ENCODE measurements at places on chromosomes 11 and 22.

- peak; percentile 15 for DNase-seq
Measured at GRCh38 chr22:43886231-43886630, 5.6 kb downstream of the PNPLA5 start.

- no peak for DNase-seq
Measured at GRCh38 chr11:110471371-110471770, 41.6 kb downstream of the FDX1 start.

DNA sequence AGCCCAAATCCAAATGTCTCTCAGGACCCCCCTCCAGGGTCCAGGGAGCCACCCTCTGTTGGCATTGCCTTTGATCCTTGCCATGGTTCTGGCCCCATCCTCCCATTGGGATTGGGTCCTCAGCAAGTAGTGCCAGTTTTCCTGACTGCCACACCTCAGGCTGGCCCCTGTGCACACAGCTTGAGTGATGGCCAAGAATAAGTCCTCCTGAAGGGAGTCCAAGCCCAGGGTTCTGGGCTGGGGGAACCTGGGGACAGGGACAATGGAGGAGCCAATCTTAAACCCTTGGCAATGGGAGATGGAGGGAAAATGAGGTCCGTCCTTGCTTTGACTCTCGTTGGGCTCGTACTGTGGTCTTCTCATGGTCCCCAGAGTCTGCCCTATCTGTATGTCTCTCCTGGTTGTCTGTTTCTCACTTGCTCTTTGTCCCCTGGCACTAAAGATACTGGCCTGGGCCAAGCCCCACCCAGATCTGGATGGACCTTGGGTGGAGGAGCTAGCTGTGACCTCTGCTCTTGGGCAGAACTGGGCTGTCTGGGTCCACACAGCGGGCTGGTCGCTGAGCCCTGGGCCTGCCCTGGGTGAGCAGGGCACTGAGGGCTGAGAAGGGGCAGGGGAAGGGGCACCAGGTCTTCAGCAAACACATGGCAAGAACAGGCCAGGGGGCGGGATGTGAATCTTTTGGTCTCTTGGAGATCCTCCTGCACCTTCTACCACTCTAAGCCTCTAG lies 2.9 kb downstream of the SOX10 start:
- DNase-seq: peak; percentile 16

GRCh38 chr11:60371854-60372253 lies 6.5 kb upstream of the MS4A7 start:
- DNase-seq: no peak

- DNase-seq: no peak
Measured at GRCh38 chr22:35947794-35948425, 80.7 kb downstream of the RBFOX2 start.

GRCh38 chr22:49267996-49268395 lies 559.7 kb downstream of the BRD1 start:
- no peak for DNase-seq

GRCh38 chr11:12430954-12431595 lies 53.7 kb downstream of the PARVA start:
- no peak for DNase-seq

- DNase-seq: peak; percentile 77
Measured at GRCh38 chr11:69915501-69916250, 96.5 kb upstream of the FGF3 start.

- peak; percentile 9 for DNase-seq
Measured at GRCh38 chr22:36942556-36942955, 29.1 kb downstream of the CSF2RB start.

DNA sequence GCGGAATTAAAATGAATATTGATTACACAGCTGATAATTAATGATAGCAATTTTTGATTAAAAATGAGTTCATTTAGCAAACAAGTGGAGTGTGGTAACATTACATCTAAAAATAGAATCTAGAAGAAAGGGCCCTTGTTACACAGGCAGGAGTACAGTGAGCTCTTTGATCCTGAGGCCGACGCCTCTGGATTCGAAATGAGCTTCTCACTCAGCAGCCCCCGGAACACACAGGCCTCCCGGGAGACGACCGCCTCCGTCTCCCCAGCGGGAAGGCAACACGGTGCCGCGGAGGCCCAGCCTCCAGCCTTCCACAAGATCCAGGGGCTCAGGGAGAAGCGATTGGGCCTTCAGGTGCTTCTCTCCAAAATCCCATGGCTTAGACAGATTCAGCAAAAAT lies 379.1 kb downstream of the BRD1 start:
- no peak for DNase-seq

DNA sequence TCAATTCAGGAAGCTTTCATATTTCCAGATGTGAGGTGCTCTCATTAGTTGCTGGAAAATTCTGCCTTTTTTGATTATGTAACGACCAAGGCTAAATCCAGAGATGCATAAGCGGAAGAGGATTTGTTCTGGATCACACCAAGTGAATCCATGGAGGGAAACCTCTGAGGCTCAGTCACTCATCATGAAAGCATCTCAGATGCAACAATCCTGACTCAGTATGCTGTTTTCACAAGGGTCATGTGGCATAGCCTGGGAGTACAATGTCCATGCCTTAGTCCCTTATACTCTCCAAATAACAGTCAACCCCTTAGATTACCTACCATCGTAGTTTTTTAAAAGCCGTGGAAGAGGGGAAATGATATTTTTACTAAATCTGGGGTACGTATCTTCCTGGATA lies 445.6 kb downstream of the NTM start:
- DNase-seq: no peak

DNA sequence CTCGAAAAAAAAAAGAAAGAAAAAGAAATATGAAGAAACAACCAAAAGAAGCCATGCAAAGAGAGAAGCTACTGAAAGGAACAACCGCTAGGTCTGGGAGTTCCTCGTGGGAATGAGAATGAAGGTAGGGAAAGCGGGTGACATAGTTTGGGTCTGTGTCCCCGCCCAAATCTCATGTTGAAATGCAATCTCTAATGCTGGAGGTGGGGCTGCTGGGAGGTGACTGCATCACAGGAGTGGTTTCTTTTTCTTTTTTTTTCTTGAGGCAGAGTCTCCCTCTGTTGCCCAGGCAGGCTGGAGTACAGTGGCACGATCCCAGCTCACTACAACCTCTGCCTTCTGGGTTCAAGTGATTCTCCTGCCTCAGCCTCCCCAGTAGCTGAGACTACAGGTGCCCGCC lies 9.7 kb upstream of the TXN2 start:
- no peak for DNase-seq

GRCh38 chr11:78030429-78031325 lies 7.6 kb upstream of the KCTD14 start:
- DNase-seq: peak; percentile 86

- no peak for DNase-seq
Measured at GRCh38 chr11:95486466-95486865, 255.5 kb upstream of the SESN3 start.

GRCh38 chr11:26688701-26689100 lies 33.2 kb downstream of the SLC5A12 start:
- DNase-seq: no peak

DNA sequence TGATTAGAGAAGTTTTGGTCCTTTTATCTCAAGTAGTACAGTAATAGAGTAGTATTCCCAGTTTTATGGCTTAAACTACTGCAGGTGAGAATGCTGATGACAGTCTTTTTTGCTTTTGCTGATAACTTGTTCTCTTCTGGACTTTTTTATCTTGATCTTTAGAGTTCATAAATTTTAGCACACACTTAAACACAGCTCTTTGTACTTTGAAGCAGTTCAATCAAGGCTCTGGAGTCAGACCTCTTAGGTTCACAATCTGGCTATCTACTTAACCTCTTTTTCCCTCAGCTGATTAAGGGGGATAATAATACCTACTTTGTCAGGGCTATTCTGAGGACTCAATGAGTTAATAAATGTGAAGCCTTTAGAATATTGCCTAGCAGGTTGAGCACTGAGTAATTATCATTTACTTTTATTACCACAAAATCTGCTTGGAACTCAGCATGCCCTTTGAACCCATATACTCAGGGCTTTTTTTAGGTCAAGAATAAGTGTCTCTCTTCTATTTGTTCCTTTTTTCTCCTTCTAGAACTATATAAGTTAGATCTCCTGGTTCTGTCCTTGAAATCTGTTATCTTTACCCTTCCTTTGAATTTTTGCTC lies 51.9 kb downstream of the CSTF3 start:
- no peak for DNase-seq

DNA sequence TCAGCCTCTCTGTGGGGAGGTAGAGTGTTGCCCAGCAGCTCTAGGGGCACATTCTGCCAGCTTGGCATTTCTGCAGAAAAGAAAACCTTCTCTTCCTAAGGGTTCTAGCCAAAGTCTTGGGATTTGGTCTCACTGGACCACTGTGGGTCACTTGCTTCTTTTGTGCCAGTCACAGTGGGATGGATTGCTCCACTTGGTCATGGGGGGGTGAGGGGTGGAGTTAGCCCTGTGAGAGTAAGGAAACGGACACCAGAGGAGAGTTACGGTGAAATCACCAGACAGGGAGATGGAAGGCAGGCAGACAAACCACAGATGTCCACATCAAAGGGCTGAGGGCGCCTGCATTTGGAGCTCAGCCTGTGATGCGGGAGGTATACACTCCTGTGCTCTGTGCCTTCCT lies 10.8 kb downstream of the SGSM1 start:
- no peak for DNase-seq

- no peak for DNase-seq
Measured at GRCh38 chr11:7257724-7258123, 6.0 kb downstream of the SYT9 start.

- DNase-seq: no peak
Measured at GRCh38 chr11:58801974-58802545, 42.4 kb downstream of the GLYATL2 start.

DNA sequence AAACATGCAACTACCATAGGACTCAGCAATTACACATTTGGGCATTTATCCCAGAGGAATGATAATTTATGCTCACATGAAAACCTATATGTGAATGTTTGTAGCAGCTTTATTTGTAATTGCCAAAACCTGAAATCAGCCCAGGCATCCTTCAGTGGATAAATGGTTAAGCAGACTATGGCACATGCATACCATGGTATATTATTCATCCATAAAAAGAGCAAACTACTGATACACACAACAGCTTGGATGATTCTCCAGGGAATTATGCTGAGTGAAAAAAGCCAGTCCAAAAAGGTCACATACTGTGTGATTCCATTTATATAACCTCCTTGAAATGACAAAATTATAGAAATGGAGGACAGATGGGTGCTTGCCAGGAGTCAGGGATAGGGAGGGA lies 86.7 kb downstream of the ALX4 start:
- no peak for DNase-seq

DNA sequence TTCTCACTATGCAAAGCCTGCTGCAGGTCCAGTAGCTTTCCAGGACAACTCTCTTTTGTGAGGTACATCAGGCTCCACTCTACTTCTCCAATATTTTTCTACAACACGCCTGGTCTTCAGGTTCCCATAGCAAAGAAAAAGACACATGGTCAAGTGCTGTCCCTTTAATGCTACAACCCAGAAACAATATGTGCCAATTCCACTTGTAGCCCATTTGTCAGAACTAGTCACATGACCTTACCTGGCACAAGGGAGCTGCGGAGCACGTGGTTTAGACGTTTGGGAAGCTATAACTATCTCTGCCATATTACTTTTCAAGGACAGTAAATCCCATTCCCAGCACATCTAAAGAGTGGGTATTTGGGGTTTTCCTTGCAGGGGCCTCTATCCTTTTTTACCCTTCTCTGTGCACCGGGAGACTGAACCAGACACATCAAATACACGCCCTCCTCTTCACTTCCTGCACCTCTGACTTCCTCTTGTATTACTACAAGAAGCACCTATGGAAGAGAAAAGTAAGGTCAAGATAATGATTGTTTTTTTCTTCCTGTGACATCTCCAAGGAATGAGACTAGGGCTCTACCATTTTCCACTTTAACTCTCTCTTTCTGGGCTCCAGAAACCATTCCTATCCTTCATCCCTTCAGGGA lies 237.6 kb downstream of the ETS1 start:
- DNase-seq: no peak

Measured in D341Med (cell line).